ENCODE measurements at places on chromosomes 12 and 14. TPM values are rescaled to one million over a fixed set of nuclear protein-coding genes. Genes with fewer than 3 reads are reported as not detected.

- H3K36me3 ChIP-seq, result no peaks in the 10 kb centered on the region
- no peaks in the 10 kb centered on the region for H3K4me1 ChIP-seq
- H3K27ac ChIP-seq, result peak overlapping the region; percentile 1
- no peaks in the 10 kb centered on the region for H3K27me3 ChIP-seq
These were observed 198.4 kb upstream of the FOXN3 start for GRCh38 chr14:89615421-89615820.

- H3K4me3 ChIP-seq, result no peak overlapping the region
- H3K27me3 ChIP-seq, result no peaks in the 10 kb centered on the region
- no peak overlapping the region for H3K27ac ChIP-seq
- no peaks in the 10 kb centered on the region for H3K36me3 ChIP-seq
These were observed 817.0 kb downstream of the FLRT2 start for GRCh38 chr14:86346818-86347384.

DNA sequence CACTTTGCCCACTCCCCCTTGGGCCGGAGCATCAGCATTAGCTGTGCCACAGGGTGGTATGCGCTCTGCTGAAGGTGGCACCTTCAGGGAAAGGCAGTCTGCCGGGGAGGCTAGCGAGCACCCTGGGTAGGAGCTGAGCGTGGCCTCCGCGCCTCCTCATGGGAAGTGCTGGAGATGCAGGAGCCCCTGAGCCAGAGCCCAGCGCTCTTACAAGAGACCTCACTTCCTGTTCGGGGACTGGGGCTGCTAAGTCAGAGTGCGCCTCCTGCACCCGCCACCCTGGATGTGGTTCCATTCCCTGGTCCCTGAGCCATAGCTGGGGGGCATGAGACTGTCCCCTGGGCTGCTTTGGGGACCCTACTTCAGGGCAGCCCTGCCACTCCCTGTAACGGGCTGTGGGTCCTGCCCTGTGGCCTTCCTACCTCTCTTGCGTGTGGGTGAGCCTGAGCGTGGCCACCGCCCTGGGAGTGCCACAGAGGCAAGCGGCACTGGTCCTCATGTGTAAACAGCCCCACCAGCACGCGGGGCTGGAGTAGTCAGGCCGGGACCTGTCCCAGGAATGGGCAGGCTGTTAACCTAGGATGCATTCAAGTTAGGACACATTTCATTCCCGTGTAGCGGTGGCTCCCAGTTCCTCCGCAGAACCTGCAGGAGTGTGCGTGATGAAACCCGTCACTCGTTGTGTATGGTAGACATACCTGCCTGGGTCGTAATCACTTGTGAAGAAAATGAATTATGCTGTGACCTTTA lies 19.4 kb downstream of the COA8 start:
- peak; percentile 56 for DNase-seq
- no peak overlapping the region for H3K4me3 ChIP-seq
- no peaks in the 10 kb centered on the region for H3K27me3 ChIP-seq

GRCh38 chr12:132375747-132376463 lies 46.5 kb upstream of the GALNT9 start:
- H3K4me1 ChIP-seq, result no peaks in the 10 kb centered on the region
- DNase-seq, result no peak
- peaks cover 16% of the 10 kb centered on the region for H3K27me3 ChIP-seq
- H3K27ac ChIP-seq, result no peak overlapping the region
- no peak overlapping the region for H3K4me3 ChIP-seq
- no peaks in the 10 kb centered on the region for H3K36me3 ChIP-seq

- no peak overlapping the region for H3K27ac ChIP-seq
- H3K27me3 ChIP-seq, result peaks cover 19% of the 10 kb centered on the region
- DNase-seq, result peak; percentile 62
- H3K4me1 ChIP-seq, result peaks cover 5% of the 10 kb centered on the region
- no peaks in the 10 kb centered on the region for H3K36me3 ChIP-seq
These were observed 630 bp downstream of the NELL2 start for GRCh38 chr12:44875417-44875953.

DNA sequence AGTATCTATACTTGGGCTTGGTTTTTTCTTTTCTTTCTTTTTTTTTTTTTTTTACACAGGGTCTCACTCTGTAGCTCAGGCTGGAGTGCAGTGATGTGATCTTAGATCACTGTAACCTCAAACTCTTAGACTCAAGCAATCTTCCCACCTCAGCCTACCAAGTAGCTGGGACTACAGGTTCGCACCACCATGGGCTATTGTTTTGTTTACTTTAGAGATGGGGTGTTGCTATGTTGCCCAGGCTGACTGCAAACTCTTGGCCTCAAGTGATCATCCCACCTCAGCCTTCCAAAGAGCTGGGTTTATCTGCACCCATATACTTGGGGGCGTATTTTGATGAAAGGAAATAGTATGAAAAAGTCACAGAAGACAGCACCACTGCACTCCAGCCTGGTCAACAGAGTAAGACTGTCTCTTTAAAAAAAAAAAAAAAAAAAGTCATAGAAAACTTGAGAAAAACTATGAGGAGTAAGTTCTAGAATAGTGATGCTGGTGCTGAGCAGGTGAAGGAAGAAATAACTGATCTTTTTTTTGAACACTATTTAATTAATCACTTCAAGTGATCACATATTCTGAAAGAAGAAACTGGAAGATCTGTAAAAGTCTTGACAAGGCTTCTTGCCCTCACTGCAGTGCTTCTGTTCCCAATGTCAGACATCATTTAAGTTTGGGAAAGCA lies 53.8 kb upstream of the NPFF start:
- H3K27me3 ChIP-seq, result no peaks in the 10 kb centered on the region
- no peak for DNase-seq
- H3K36me3 ChIP-seq, result no peaks in the 10 kb centered on the region
- H3K4me3 ChIP-seq, result no peak overlapping the region
- no peak overlapping the region for H3K27ac ChIP-seq

- no peaks in the 10 kb centered on the region for H3K36me3 ChIP-seq
- H3K27me3 ChIP-seq, result no peaks in the 10 kb centered on the region
- H3K4me3 ChIP-seq, result no peak overlapping the region
- no peak for DNase-seq
These were observed 148.2 kb upstream of the LMNTD1 start for GRCh38 chr12:25701290-25701689.

GRCh38 chr12:2247596-2247995 lies 194.8 kb downstream of the CACNA1C start:
- H3K4me1 ChIP-seq, result no peaks in the 10 kb centered on the region
- no peaks in the 10 kb centered on the region for H3K27me3 ChIP-seq
- no peak overlapping the region for H3K27ac ChIP-seq
- DNase-seq, result no peak
- no peaks in the 10 kb centered on the region for H3K36me3 ChIP-seq

- no peak overlapping the region for H3K27ac ChIP-seq
- no peak for DNase-seq
- no peaks in the 10 kb centered on the region for H3K27me3 ChIP-seq
- no peaks in the 10 kb centered on the region for H3K36me3 ChIP-seq
These were observed 12.0 kb upstream of the SLCO1B3 start for GRCh38 chr12:20798554-20798953.

GRCh38 chr14:81385886-81386285 lies 14.2 kb downstream of the STON2 start:
- H3K4me3 ChIP-seq, result no peak overlapping the region
- no peak overlapping the region for H3K27ac ChIP-seq
- no peak for DNase-seq

GRCh38 chr12:82758749-82759330 lies 72.1 kb downstream of the TMTC2 start:
- no peaks in the 10 kb centered on the region for H3K36me3 ChIP-seq
- no peak overlapping the region for H3K27ac ChIP-seq
- no peaks in the 10 kb centered on the region for H3K27me3 ChIP-seq
- H3K4me1 ChIP-seq, result peaks cover 6% of the 10 kb centered on the region

- H3K4me3 ChIP-seq, result no peak overlapping the region
- no peaks in the 10 kb centered on the region for H3K36me3 ChIP-seq
- H3K4me1 ChIP-seq, result no peaks in the 10 kb centered on the region
- H3K27ac ChIP-seq, result no peak overlapping the region
- H3K27me3 ChIP-seq, result no peaks in the 10 kb centered on the region
These were observed 1244.9 kb upstream of the SEL1L start for GRCh38 chr14:82778601-82779000.

DNA sequence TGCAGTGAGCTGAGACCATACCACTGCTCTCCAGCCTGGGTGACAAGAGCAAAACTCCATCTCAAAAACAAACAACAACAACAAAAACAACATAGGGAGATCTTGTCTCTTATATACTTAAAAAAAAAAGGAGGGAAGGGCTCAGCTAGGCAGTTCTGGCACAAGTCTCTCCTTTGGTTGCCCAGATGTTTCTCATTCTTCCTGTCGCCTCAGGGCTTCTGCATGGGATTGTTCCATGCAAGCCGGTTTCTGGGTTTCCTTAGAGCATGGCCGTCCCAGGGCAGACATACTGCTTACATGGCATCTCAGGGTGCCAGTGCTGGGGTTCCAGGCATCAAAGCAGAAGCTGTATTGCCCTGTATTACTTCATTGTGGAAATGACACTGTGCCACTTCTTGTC lies 5.2 kb upstream of the SLC8B1 start:
- no peak overlapping the region for H3K27ac ChIP-seq
- no peak overlapping the region for H3K4me3 ChIP-seq
- no peak for DNase-seq
- H3K27me3 ChIP-seq, result no peaks in the 10 kb centered on the region
- no peaks in the 10 kb centered on the region for H3K4me1 ChIP-seq

DNA sequence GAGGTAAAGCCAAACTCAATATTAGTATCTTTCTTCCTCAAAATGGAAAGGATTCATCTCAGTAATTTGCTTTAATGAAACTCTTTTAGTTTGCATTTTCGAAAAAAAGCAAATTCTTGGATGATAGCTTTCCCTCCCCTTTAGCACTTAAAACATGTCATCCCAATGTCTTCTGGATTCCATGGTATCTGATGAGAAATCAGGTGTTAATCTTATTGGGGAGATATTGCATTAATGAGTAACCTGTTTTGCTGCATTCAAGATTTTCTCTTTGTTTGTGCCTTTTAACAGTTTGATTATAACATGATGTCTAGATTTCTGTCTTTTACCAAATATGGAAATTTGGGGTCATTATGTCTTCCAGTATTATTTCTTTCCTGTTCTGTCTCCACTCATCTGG lies 405.1 kb upstream of the FOXG1 start:
- H3K4me3 ChIP-seq, result no peak overlapping the region
- H3K4me1 ChIP-seq, result no peaks in the 10 kb centered on the region
- no peak for DNase-seq
- H3K36me3 ChIP-seq, result no peaks in the 10 kb centered on the region

- H3K27ac ChIP-seq, result no peak overlapping the region
- no peak overlapping the region for H3K4me3 ChIP-seq
- H3K4me1 ChIP-seq, result no peaks in the 10 kb centered on the region
- H3K36me3 ChIP-seq, result no peaks in the 10 kb centered on the region
These were observed 128.7 kb downstream of the TMX1 start for GRCh38 chr14:51368721-51369163.

DNA sequence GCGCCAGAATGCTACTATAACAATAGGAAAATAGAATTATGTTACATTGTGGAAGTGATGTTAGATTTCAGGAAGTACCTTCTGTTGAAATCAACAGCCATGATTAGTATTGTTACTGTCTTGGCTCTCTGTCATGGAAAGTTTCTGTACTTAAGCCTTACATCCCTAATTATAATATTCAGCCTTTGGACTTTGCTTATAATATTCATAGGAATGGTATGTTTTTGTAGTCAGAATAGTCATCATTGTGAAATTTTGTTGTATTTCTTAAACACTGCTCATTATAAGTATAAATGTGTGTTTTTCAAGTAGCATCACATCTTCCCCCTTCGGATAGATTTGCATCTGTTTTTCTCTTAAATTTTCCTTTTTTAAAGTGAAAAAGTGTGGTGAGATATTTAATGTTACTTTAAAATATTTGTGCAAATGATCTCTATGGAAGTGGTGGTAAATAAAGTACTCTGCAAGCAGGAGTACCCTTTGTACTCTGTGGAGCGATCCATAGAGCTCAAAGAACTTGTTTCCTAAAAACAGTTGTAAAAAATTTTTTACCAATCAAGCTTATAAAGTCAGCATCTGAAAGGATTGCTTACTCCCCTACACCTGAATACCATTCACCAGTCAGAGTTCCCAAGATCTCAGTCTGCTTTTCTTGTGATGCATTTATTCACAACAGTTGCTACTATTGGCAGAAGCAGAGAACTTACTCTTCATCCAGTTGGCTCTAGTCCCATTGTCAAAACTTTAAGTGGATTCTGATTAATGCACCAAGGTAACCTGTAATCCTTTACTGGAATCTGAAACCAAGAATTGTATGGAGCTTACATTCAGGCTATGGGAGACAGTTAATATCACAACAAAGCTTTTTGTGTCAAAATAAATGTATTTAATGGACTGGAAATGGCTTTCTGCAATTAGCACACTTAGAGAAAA lies 87.8 kb downstream of the RIC8B start:
- DNase-seq, result no peak
- no peaks in the 10 kb centered on the region for H3K27me3 ChIP-seq
- peaks cover 11% of the 10 kb centered on the region for H3K36me3 ChIP-seq

DNA sequence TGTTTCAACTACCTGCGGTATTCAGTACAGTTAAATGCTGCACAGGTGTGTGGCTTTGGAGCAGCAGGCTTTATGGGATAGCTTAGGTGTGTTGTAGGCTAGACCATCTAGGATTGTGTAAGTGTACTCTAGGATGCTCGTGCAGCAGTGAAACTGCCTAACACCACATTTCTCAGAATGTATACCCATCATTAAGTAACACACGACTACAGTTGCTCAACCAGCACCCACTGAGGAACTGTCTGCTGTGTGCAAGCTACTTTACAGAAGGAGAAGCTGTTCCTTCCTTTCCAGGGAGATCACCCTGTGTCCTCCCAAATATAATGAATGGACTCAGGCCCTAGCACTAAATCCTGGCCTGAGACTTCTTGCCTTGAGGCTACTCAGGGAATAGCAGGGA lies 94.8 kb downstream of the SLC24A4 start:
- no peaks in the 10 kb centered on the region for H3K36me3 ChIP-seq
- H3K27ac ChIP-seq, result no peak overlapping the region
- no peak for DNase-seq
- H3K4me1 ChIP-seq, result no peaks in the 10 kb centered on the region

GRCh38 chr12:78914859-78915331 lies 50.3 kb downstream of the SYT1 start:
- H3K36me3 ChIP-seq, result no peaks in the 10 kb centered on the region
- no peaks in the 10 kb centered on the region for H3K27me3 ChIP-seq
- no peak overlapping the region for H3K4me3 ChIP-seq
- no peaks in the 10 kb centered on the region for H3K4me1 ChIP-seq
- DNase-seq, result no peak

DNA sequence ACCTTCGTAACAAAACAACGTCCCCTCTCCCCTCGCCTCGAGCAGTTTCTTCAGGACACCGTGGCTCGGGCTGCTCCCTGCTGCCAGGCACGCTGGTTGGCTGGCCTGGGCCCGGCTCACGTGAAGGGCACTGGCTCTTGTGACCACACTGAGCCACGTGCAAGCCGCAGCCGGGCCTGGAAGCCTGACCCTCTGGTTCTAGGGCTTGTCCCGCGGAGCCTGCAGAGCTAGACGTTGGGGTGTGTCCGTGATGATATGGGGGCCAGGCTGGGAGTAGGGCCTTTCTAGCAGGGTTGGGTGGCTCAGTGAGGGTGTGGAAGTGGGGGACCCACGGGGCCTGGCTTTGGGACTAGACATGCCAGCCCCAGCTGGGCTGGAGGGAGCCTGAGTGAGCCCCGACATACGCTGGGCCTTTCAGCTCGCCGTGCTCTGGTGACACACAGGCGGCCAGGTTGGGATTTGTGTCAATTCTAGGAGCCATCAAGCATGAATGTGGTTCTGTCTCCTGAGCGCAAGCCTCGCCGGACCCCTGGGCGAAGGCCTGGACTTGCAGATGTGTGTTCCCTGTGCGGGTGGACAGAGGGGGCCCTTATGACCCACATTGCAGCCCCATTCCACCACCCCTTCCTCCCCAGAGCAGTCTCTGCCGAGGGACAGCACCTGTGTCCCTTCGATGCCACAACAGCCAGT lies 13.6 kb upstream of the AMN start:
- no peaks in the 10 kb centered on the region for H3K27me3 ChIP-seq
- no peaks in the 10 kb centered on the region for H3K36me3 ChIP-seq
- DNase-seq, result no peak
- no peak overlapping the region for H3K4me3 ChIP-seq

GPRC5A gene
- total RNA-seq, result 11.0 TPM

SLC38A4 gene
- 7.6 TPM for total RNA-seq

EID3 gene
- 1.6 TPM for total RNA-seq
